NCI-H446 (cell line): ENCODE measurements at places on chromosomes 1 and 21.

DNA sequence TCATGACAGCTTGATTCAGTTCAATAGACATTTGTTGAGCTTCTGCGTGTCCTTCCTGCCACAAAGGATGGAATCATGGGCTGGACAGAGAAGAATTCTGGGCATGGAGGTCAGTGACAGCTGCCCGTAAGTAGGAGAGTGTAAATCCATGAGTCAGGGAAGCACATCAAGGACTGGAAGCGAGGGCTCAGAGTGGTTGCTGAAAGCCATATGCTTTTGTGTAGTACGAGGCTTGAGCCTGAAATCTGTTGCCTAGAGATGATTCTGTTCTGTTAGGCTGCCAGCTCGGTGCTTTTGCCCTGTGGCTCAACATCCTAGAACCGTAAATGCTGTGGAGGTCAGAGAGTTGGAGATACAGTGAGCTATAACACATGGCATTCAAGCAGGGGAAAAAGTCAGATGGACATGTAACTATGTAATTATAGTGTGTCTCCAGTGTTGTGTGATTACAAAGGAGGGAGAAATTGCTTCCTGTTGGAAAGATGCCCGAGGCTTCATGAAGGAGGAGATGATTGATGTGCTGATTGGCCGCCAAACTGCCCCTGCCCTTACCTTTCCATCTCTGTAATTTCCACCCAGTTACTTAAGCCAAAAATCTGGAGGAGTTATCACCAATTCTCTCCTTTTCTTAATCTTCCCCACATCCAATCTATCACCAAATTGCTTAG, 92.8 kb upstream of the CACNA1E start:
- DNase-seq = peak; percentile 35

- DNase-seq = peak; percentile 89
Observed at GRCh38 chr1:209103092-209103491, 480.4 kb upstream of the CAMK1G start.

- DNase-seq = no peak
Observed at GRCh38 chr21:39587376-39587775, 25.4 kb upstream of the B3GALT5 start.

DNA sequence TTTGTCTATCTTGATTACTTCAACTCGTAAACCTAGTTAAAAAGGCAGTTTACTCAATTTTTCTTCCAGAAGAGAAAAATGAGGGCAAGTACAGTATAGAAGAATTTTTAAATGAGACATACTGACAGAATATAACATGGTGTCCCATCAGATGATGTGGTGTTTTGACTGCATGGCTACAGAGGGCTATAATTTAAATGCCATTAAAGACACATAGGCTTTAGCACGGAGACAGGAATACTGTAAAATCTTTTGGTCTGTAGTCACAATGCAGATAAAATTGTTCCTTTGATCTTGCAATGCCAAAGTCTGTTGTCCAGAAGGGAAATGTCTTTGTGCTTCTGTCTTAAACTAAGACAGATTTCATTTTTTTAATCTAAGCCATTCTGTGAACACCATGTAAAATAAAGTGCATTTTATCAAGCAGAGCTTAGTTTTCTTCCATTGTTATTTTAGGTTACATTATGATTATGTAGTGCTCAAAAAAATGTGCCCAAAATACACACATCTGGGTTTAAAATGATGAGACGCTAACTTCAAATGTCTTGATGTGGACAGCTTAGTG, 249.6 kb downstream of the PTPRC start:
- DNase-seq = no peak

- no peak for DNase-seq
Observed at GRCh38 chr1:186770421-186770820, 58.3 kb upstream of the PLA2G4A start.

- no peak for DNase-seq
Observed at GRCh38 chr1:203040513-203041275, 14.4 kb downstream of the PPFIA4 start.

- DNase-seq = no peak
Observed at GRCh38 chr1:82086739-82087138, 286.0 kb downstream of the ADGRL2 start.

DNA sequence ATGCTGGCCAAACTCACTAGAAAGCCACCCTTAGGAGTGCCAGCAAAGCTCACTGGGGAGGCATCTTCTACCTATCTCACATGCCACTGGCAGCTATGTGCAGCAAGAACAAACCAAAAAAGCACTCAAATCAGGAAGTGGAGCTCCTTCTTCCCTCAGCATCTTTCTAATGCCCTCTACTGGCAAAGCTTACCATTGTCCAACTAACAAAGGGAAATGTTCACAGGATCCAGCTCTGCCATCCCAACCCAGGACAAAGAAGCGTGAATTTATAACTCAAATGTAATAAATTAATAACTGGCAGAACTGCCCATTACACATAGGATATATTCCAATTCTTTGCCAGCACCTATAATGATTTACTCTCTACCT, 38.9 kb downstream of the LEPR start:
- DNase-seq = peak; percentile 67

GRCh38 chr1:1540090-1540817, at the start of gene TMEM240:
Gene TMEM240 (minus strand): TSS chr1:1540624. CDS start chr1:1540346, 278 bp downstream.
- DNase-seq = no peak

GRCh38 chr1:40936931-40937339, 42.6 kb upstream of the CTPS1 start:
- no peak for DNase-seq

DNA sequence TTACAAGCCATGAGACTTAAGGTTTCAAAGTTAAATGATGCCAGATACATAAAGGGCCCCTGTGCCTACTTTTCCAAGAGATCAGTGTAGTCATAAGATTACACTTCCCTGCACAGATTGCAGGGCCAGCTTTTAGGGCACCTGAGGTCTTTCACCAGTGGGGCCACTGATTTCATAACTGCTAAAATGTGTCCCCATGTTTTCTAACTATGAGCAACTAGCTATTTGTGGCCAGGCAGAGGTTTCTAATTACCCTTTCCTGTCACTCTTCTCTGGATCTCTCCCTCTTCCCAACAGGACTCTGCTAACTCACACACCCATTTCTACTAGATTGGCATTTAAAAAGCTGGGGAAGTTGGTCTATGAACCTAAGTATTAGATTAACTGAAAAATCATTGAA, 207.1 kb upstream of the SGIP1 start:
- DNase-seq = no peak

DNA sequence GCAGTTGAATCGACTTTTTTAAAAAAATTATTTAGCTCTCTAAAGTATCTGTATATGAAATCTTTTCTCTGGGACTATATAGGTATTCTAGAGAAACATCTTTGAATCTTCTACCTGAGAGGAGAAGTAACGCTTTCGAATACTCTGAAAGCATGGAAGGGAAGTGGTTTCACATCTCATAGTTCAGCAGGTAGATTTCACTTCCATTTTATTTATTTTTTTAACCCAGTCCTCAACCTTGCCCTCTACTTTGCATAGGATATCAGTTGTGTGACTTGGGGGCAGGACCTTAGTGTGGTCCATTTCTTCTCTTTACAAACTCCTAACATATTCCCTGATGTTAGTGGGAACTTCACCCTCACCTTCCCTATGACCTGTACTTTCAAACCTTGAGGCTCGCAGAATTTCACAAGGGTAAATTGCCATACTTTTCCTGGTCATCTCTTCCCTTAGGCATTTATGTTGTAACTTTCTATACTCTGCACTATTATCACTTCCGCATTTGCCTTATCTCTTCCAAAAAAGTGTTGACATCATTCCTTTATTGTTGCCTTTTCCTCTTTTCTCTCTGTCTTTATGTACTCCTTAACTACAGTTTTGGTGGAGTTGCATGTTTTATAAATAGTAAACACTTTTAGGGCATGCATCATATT, 1208.5 kb upstream of the ADGRL4 start:
- no peak for DNase-seq

DNA sequence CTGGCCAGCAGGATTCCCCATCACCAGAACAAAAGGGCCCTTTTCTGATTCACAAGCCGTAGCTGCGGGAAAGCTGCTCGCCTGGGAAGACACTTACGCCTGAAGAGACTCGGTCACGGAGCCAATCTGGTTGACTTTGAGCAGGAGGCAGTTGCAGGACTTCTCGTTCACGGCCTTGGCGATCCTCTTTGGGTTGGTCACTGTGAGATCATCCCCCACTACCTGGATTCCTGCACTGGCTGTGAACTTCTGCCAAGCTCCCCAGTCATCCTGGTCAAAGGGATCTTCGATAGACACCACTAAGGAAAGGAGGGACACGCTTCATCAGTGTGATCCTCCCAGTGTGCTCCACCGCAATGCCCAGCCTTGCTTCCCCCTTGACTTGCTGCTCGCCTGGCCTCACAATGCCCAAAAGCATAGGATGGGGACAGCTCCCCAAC, 14.7 kb downstream of the ENO1 start:
- DNase-seq = no peak

GRCh38 chr1:173661271-173661670, 8.4 kb downstream of the ANKRD45 start:
- no peak for DNase-seq

GRCh38 chr1:35575416-35575958, 2.4 kb downstream of the TFAP2E start:
- DNase-seq = no peak

GRCh38 chr1:74937176-74937575, 197.0 kb upstream of the LHX8 start:
- peak; percentile 98 for DNase-seq

- DNase-seq = no peak
Observed at GRCh38 chr1:242412921-242413320, 111.6 kb downstream of the PLD5 start.
